ENCODE measurements at places on chromosomes 1 and 21. TPM values are rescaled to one million over a fixed set of nuclear protein-coding genes. Genes with fewer than 3 reads are reported as not detected.

The CNN3 gene
- 225 TPM for total RNA-seq

The TSEN15 gene
- total RNA-seq = 24.8 TPM

The ZSCAN20 gene
- total RNA-seq = 7.6 TPM

The FALEC gene
- not detected for total RNA-seq

The ITLN2 gene
- total RNA-seq = 3.0 TPM

The CFAP141 gene
- not detected for total RNA-seq

The SPRR5 gene
- total RNA-seq = not detected

The ZSWIM5 gene
- total RNA-seq = 2.0 TPM

The PTPN14 gene
- total RNA-seq = 63.8 TPM

DNA sequence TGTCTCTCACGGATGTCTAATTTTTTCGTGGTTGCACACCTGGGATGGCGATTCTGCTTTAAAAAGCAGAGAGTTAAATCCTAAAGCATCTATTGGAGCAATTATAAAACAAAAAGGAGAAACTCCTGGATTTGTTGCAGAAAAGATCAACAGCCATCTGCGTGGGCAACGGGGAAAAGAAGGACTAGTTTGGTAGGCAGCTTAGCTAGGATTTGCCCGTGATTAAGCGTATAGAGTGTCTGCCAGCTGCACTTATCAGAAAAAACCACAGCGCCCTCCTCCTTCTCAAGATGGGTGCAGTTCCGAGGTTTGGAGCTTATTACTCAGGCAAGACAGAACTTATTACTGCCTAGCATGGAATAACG is 526 bp upstream of the SLC25A24 start:
- peak; percentile 6 for DNase-seq
- no peaks in the 10 kb centered on the region for H3K27me3 ChIP-seq
- peak overlapping the region; percentile 88 for H3K4me3 ChIP-seq
- H3K27ac ChIP-seq = peak overlapping the region; percentile 88
- H3K4me1 ChIP-seq = peaks cover 12% of the 10 kb centered on the region
- no peaks in the 10 kb centered on the region for H3K36me3 ChIP-seq

- DNase-seq = no peak
- no peak overlapping the region for H3K4me3 ChIP-seq
- no peaks in the 10 kb centered on the region for H3K36me3 ChIP-seq
- no peaks in the 10 kb centered on the region for H3K4me1 ChIP-seq
- no peaks in the 10 kb centered on the region for H3K27me3 ChIP-seq
- no peak overlapping the region for H3K27ac ChIP-seq
Measured at GRCh38 chr1:213549982-213550381, 437.8 kb upstream of the PROX1 start.

DNA sequence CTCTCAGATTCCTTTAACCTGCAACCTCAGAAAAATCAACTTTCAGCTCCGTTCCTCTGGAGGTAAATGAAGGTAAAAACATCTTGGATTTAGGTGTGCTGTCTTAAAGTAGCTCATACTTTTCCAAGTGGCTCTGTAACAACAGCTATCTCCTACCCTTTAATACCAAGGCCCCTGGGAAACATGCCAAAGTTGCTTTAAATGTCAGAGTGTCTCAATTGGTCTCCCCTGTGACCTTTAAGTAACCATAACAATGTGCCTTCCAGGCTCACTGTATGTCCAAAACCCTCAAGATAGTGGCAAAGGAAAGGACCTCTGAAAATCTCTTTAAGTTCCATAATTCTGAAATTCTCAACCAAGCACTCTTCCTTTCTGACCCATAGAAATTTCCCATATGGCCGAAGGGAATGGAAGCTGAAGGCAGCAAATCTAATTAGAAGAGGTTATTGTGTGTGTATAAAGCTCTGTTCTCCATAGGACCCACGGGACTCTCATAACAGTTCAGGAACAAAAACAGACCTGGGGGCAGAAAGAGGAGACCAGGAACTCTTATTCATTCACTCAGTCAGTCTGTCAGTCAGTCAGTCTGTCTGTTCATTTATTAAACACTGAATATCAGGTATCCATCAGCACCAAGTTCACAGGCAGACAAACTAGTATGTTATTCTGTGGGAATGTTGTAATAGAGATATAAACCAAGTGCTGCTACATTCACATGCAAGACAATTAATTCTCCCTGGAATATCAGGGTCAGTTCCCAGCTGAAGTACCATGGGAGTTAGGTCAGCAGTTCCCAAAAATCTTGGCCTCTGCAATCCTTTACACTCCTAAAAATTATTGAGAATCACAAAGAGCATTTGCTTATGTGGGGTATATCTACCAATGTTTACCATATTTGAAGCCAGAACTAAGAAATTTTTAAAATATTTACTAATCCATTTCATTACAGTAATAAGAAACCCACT is 19.1 kb downstream of the ASTN1 start:
- H3K4me1 ChIP-seq = no peaks in the 10 kb centered on the region
- H3K4me3 ChIP-seq = no peak overlapping the region
- no peak for DNase-seq

- no peaks in the 10 kb centered on the region for H3K36me3 ChIP-seq
- peaks cover 9% of the 10 kb centered on the region for H3K4me1 ChIP-seq
- DNase-seq = no peak
- no peak overlapping the region for H3K27ac ChIP-seq
Measured at GRCh38 chr1:1437904-1438376, 2.5 kb downstream of the VWA1 start.

DNA sequence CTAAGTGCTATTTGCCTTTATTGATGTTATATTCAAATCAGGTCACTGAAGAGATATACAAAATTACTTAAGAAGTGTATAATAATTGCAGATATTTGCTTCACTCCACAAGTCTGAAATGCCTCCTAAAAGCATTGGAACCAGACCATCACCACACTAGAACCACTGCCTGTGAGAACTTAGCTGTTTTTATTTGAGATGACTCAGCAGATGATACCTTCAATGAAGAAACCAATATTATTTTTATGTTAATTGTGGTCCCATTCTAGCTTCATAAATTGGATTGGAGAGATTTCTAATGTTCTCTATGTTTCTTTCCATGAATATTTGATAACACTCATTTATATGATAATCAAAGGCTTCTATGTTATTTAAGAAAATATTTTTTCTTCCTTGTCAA is 740.6 kb downstream of the KCNT2 start:
- no peak overlapping the region for H3K4me3 ChIP-seq
- no peaks in the 10 kb centered on the region for H3K27me3 ChIP-seq
- H3K36me3 ChIP-seq = no peaks in the 10 kb centered on the region

- H3K36me3 ChIP-seq = no peaks in the 10 kb centered on the region
- H3K4me3 ChIP-seq = no peak overlapping the region
- DNase-seq = no peak
- no peak overlapping the region for H3K27ac ChIP-seq
- no peaks in the 10 kb centered on the region for H3K27me3 ChIP-seq
Measured at GRCh38 chr1:118217141-118217838, 32.3 kb upstream of the SPAG17 start.

- H3K27ac ChIP-seq = no peak overlapping the region
- H3K36me3 ChIP-seq = no peaks in the 10 kb centered on the region
- H3K4me3 ChIP-seq = no peak overlapping the region
- no peak for DNase-seq
- H3K4me1 ChIP-seq = no peaks in the 10 kb centered on the region
- no peaks in the 10 kb centered on the region for H3K27me3 ChIP-seq
Measured at GRCh38 chr1:14678011-14678638, 79.6 kb downstream of the KAZN start.

- no peak overlapping the region for H3K27ac ChIP-seq
- no peak overlapping the region for H3K4me3 ChIP-seq
- H3K36me3 ChIP-seq = no peaks in the 10 kb centered on the region
- H3K27me3 ChIP-seq = no peaks in the 10 kb centered on the region
Measured at GRCh38 chr1:56710646-56711045, 65.5 kb downstream of the PRKAA2 start.

GRCh38 chr1:78619803-78620579 is at the start of gene IFI44L:
TSS of gene IFI44L (plus strand) at chr1:78620448. CDS start at chr1:78627916, 7,468 bp downstream.
- H3K36me3 ChIP-seq = no peaks in the 10 kb centered on the region
- H3K4me1 ChIP-seq = peaks cover 8% of the 10 kb centered on the region
- no peak for DNase-seq
- H3K27ac ChIP-seq = peak within 1 kb of the TSS; percentile 61
- H3K27me3 ChIP-seq = no peaks in the 10 kb centered on the region

DNA sequence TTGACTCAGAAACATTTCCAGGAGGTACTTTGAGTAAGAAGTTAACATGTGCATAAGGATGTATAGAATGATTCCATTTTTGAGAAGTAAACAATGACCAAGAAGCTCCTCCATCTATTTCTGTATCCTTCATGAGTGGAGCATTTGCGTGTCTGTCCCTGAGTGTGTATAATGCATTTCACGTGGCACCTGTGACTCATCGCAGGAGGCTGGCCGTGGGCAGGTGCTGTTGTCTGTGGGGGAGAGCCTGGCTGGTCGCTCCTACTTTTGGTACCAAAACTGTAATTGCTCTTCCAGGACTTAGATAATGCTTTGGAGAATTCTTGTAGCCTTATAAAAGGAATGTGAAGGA is 16.5 kb downstream of the SLC37A1 start:
- DNase-seq = no peak
- H3K27ac ChIP-seq = no peak overlapping the region
- H3K4me3 ChIP-seq = no peak overlapping the region
- H3K27me3 ChIP-seq = no peaks in the 10 kb centered on the region
- H3K4me1 ChIP-seq = peaks cover 18% of the 10 kb centered on the region
- no peaks in the 10 kb centered on the region for H3K36me3 ChIP-seq

GRCh38 chr1:35945327-35945726 is 14.4 kb downstream of the AGO3 start:
- peaks cover 23% of the 10 kb centered on the region for H3K4me1 ChIP-seq
- no peak for DNase-seq
- no peak overlapping the region for H3K27ac ChIP-seq
- no peak overlapping the region for H3K4me3 ChIP-seq

GRCh38 chr1:237875291-237875690 is 15.4 kb downstream of the ZP4 start:
- no peaks in the 10 kb centered on the region for H3K4me1 ChIP-seq
- no peak overlapping the region for H3K4me3 ChIP-seq
- no peak overlapping the region for H3K27ac ChIP-seq
- H3K27me3 ChIP-seq = no peaks in the 10 kb centered on the region
- no peaks in the 10 kb centered on the region for H3K36me3 ChIP-seq

DNA sequence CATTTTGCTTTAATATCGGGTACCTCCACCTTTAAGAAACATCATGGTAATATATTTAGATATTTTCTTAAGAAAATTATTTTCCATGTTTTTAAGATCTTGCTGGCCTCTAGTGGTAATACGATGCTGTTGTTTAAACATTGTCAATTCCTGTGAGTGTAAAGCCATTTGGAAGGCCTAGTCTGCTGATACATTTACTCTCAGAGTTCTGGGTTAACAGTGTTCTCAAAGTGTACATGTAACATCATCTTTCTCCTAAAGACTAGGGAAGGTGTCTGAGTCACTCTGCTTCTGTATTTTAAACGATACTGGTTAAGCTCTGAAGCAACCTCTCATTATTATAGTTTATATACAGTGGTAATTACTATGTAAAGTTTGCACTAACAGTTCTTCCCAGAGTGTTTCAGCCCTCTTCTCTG is 189.1 kb downstream of the RASAL2 start:
- DNase-seq = no peak
- peaks cover 24% of the 10 kb centered on the region for H3K4me1 ChIP-seq
- H3K27me3 ChIP-seq = no peaks in the 10 kb centered on the region
- no peaks in the 10 kb centered on the region for H3K36me3 ChIP-seq

DNA sequence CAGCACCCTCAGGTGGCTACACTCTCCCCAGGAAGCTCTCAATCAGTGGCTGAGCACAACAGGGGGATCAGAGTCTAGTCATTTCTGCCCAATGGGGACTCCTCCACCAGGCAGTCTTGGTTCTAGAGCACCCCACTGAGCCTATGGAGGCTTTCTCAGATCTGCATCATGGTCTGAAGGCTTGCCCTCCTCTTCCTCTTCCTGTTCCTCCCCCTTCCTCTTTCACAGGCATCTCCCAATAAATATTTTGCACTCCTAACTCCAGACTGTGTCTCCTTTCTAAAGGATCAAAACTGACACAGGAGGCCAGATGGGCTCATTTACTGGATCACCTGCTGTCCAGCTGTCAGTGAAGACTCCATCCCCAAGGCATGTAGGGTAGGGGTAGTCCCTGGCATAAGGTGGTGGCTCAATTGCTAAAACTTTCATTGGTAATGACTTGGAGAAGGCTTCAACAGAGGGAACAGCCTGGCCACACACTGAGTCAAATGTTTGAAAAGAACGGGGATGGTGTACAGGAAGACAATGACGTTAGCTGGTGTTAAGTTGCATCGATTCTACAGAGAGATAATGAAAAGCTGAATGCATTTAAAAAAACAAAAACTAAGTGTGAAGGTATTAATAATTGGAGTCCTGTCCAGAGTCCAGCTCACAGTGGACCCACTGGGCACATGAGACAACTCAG is 84.2 kb upstream of the SLC2A1 start:
- no peaks in the 10 kb centered on the region for H3K4me1 ChIP-seq
- H3K27me3 ChIP-seq = no peaks in the 10 kb centered on the region
- H3K36me3 ChIP-seq = no peaks in the 10 kb centered on the region
- H3K27ac ChIP-seq = no peak overlapping the region
- no peak overlapping the region for H3K4me3 ChIP-seq

- H3K4me3 ChIP-seq = peak within 1 kb of the TSS; percentile 79
- no peak for DNase-seq
- no peaks in the 10 kb centered on the region for H3K36me3 ChIP-seq
- no peaks in the 10 kb centered on the region for H3K27me3 ChIP-seq
Measured at GRCh38 chr1:153627715-153628626, at the start of gene S100A1. TSS of gene S100A1 (plus strand) at chr1:153628434. CDS start at chr1:153630522, 2,088 bp downstream.

- no peaks in the 10 kb centered on the region for H3K36me3 ChIP-seq
- H3K27me3 ChIP-seq = no peaks in the 10 kb centered on the region
- no peak overlapping the region for H3K27ac ChIP-seq
- no peaks in the 10 kb centered on the region for H3K4me1 ChIP-seq
- H3K4me3 ChIP-seq = no peak overlapping the region
Measured at GRCh38 chr1:209076688-209077087, 506.8 kb upstream of the CAMK1G start.

GRCh38 chr1:63728611-63729226 is 45.1 kb upstream of the ROR1 start:
- no peaks in the 10 kb centered on the region for H3K27me3 ChIP-seq
- H3K4me3 ChIP-seq = no peak overlapping the region
- no peaks in the 10 kb centered on the region for H3K36me3 ChIP-seq
- H3K4me1 ChIP-seq = peaks cover 12% of the 10 kb centered on the region
- DNase-seq = no peak

DNA sequence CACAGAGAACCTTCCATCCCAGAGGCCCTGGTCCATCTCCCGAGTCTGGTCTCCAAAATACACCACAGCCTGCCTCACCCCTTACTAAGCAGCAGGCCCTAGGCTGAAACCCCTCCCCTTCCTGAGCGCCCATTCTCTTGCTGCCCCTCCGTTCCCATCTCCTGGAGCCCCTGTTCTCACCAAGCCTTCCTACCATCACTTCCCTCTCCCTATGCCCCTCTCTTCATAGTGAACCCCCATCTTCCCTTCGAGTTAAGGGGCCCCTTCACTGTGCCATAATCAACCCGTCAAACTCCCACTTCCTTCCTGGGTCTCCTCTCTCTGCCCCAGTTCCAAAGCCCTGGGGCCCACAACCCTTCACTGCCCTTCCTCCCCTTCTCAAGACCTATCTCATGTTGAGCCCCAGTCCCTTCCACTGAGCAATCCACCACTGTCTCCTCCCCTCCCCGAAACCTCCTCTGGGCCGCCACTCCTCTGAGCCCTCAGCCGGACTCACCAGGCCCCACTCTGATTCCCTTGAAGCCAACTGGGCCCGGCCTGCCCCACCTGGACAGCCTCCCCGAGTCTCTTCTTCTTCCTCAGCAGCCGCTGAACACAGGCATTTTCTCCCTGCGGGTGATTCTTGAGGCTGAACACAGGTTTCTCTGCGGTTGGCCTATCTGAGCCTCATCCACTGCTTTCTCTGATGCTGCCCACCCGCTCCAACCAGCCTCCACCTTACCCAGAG is 42.2 kb upstream of the WASF2 start:
- H3K4me3 ChIP-seq = no peak overlapping the region
- H3K27me3 ChIP-seq = no peaks in the 10 kb centered on the region
- DNase-seq = no peak
- H3K36me3 ChIP-seq = peaks cover 23% of the 10 kb centered on the region

Measured in thoracic aorta (tissue), 2 donors.